ENCODE measurements at places on chromosomes 5 and 9.

DNA sequence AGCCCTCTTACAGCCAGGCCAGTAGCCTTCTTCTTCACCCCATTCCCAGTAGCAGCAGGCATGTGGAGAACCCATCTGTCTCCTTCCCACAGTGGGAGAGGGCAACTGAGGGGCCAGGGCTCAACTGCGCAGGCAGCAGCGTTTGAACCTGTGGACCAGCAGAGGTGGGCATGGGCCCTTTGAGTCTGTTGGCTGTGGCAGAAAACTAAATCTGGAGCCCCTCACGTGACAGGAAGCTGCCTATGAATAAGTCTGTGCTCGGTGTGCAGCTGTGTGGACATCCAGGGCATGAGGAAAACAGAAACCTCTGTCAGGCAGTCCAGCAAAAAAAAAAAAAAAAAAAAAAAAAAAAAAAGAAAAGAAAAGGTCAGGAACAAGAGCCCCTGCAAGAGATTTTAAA, 189.2 kb upstream of the NR3C1 start:
- peak; percentile 82 for DNase-seq

- DNase-seq, result no peak
Measured at GRCh38 chr9:92970467-92970923, 23.2 kb downstream of the FGD3 start.

- no peak for DNase-seq
Measured at GRCh38 chr5:150217038-150217437, 27.2 kb downstream of the SLC6A7 start.

DNA sequence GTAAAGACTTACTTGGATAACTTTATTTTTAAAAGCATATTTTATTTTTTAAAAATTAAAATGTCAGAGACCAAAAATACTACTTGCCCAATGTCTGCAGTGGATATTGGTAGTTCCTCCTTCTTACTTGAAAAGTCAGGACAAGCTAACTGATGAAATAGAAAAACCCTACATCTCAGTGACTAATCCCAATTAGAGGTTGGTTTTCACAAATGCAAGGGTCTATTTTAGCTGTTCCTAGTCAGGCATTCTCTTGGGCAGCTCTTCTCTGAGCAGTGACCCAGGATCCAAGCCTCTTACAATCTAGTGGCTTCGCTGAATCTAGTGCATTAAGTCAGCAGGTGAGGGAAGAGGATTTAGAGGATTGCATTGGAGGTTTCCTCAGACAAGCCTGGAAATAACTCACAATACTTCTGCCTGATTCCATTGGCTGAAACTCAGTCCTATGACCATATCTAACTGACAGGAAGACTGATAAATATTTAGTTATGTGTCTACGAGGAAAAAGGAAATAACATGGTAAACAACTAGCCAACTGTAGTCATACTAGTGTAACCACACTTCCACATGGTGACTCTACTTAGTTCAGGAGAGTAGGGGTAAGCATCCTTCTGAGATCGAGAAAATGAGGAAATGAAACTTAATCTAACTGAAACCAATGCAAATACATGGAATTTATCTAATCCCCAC, 34.2 kb upstream of the MIER3 start:
- DNase-seq, result no peak

GRCh38 chr9:77589046-77589795, 58.9 kb downstream of the GNA14 start:
- no peak for DNase-seq

GRCh38 chr5:42830924-42831323, 19.2 kb upstream of the SELENOP start:
- no peak for DNase-seq

GRCh38 chr5:96660971-96661854, 963 bp upstream of the CAST start:
- DNase-seq, result no peak

DNA sequence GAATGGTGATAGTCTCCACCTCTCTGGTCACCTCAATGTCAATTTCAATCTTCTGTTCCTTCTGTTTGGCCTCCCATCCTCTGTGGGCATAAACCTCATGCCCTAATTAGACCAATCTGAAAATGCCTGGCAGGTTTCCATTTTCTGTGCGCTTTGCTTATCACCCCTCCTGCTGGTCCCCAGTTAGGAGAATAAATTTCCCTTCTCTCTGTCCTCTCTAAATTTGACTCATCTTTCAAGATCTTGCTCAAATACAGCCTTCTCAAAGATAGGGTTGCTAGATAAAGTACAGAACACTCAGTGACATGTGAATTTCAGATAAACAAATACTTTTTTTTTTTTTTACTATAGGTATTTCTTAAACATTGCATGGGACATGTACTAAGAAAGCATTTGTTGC, 69.4 kb upstream of the CD180 start:
- no peak for DNase-seq

All from GM12864 (cell line).